H1 (cell line): ENCODE measurements at places on chromosomes 4 and X. TPM values are rescaled to one million over a fixed set of nuclear protein-coding genes. Genes with fewer than 3 reads are reported as not detected.

NEIL3 gene
- total RNA-seq = 10.8 and 11.0 TPM in 2 replicates

MAGEA9B gene
- total RNA-seq = not detected in 2 replicates

SPARCL1 gene
- total RNA-seq = 0.48 and 0.78 TPM in 2 replicates

MAGEB10 gene
- not detected in 2 replicates for total RNA-seq

TACR3 gene
- 2.3 and 3.0 TPM in 2 replicates for total RNA-seq

AR gene
- 10.6 and 10.7 TPM in 2 replicates for total RNA-seq

SSX4 gene
- total RNA-seq = 0.32 TPM in 1 of 2 replicates, not detected in the other

CT47A7 gene
- total RNA-seq = not detected in 2 replicates

SSX2B gene
- total RNA-seq = not detected in 2 replicates

AWAT2 gene
- not detected in 2 replicates for total RNA-seq

LEF1 gene
- total RNA-seq = 0.67 and 2.6 TPM in 2 replicates

PAGE2B gene
- not detected in 2 replicates for total RNA-seq

REELD1 gene
- not detected in 2 replicates for total RNA-seq

NWD2 gene
- total RNA-seq = not detected in 2 replicates

SORBS2 gene
- 73.0 and 75.8 TPM in 2 replicates for total RNA-seq

MAGEA2B gene
- 0.29 TPM in 1 of 2 replicates, not detected in the other for total RNA-seq

SLC34A2 gene
- 2.9 and 3.4 TPM in 2 replicates for total RNA-seq

CITED1 gene
- 2.2 and 2.4 TPM in 2 replicates for total RNA-seq

VEGFD gene
- total RNA-seq = 0.19 TPM in 1 of 2 replicates, not detected in the other

YY2 gene
- total RNA-seq = 1.1 and 1.5 TPM in 2 replicates

PCDH10 gene
- 9.3 and 10.0 TPM in 2 replicates for total RNA-seq

CXCL11 gene
- 0.33 TPM in 1 of 2 replicates, not detected in the other for total RNA-seq

SPINK2 gene
- 1.4 and 1.6 TPM in 2 replicates for total RNA-seq

TKTL2 gene
- not detected in 2 replicates for total RNA-seq

NMU gene
- 30.5 and 31.8 TPM in 2 replicates for total RNA-seq

NSG1 gene
- total RNA-seq = 56.6 and 61.4 TPM in 2 replicates

LANCL3 gene
- total RNA-seq = 0.36 and 0.37 TPM in 2 replicates

GPM6B gene
- total RNA-seq = 123 and 132 TPM in 2 replicates

NXF3 gene
- not detected in 2 replicates for total RNA-seq

PWWP3B gene
- total RNA-seq = 0.61 and 0.86 TPM in 2 replicates

UCP1 gene
- total RNA-seq = 0.20 and 0.29 TPM in 2 replicates

DTHD1 gene
- total RNA-seq = not detected in 2 replicates

ZNF732 gene
- 33.3 and 35.7 TPM in 2 replicates for total RNA-seq

CENPE gene
- 49.0 and 51.0 TPM in 2 replicates for total RNA-seq

ADH7 gene
- total RNA-seq = not detected in 2 replicates

RAB40A gene
- 0.09 and 0.17 TPM in 2 replicates for total RNA-seq

H2BW2 gene
- not detected in 2 replicates for total RNA-seq
